ENCODE measurements at places on chromosomes 5 and 9.
A peak's percentile ranks its signal among the peaks of the same experiment; 100 is the strongest.

- DNase-seq = peak; percentile 60
Observed at GRCh38 chr9:114653556-114654159, 3.9 kb downstream of the TEX53 start.

DNA sequence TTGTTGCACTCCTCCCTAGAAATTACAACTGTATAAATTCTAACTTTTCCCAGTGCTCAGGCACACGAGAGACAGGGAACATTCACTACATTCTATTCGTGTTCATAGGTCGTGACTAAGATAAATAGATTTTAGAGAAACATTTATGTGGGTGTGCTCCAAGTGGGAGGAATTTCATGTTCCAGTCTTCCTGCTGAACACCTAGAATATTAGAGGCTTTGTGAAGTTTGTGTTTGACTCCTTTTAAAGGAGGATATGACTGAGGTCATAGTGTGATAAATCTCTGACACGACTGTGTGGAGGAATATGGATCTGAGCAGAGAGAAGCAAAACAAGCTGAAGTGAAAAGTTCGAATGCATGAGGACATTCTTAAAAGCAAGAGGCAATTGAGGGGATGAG lies 355.3 kb downstream of the ZSWIM6 start:
- no peak for DNase-seq

GRCh38 chr9:89837934-89838310 lies 233.1 kb downstream of the GADD45G start:
- DNase-seq = no peak

DNA sequence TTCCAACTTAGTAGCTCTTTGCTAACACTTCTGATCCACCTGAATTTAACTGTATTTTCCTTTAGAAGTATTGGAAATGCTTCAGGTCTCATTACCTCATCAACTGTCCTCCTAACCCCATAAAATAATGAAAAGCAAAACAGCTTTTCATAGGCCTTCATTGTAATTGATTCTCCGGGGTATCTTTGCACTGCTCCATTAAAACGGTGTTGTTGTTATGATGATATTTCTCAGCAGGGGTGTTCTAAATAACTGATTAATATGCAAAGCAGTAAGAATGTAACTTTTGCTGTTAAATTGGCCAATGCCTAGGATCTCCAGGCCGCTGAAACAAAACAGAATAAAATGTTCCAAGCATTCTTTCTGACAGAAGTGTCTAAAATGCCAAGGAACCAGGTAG lies 1983.2 kb downstream of the EFNA5 start:
- no peak for DNase-seq

GRCh38 chr5:151661968-151662732 lies 24.6 kb downstream of the SPARC start:
- no peak for DNase-seq

- no peak for DNase-seq
Observed at GRCh38 chr5:154892369-154892771, 33.9 kb downstream of the CNOT8 start.

DNA sequence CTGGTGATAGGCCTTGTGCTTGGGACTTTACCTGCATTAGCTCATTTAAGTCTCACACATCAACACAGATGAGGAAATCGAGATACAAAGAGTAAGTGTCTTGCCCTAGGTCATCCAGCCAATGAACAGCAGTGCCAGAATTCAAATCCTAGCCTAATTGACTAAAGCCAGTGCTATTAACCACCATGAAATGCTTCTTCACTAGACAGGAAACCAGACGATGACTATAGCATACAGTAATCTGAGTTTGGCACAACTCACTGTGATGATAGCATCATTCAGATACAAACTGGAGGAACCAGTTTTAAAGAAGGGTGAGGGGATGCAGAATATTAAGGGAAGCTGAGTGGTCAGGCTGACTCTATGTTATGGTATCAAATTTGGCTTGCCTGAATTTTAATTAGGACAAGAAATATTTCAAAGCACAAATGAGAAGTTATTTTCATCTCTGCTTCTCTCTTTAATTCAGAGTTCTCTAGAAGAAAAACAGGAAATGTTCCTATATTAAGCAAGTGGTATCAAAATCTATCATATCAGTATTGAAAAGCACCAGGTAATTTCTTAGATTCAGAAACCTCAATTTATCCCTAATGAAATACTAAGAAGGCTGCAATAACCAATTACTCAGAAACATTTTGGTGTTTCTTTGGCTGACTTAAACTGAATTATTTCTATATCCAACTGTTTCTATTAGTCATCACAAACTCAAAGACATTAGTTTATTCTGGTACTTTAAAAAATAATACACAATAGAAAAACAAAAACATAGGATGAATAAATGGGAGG lies 147.0 kb upstream of the RASA1 start:
- peak; percentile 89 for DNase-seq

- peak; percentile 27 for DNase-seq
Observed at GRCh38 chr9:130023144-130023787, 19.7 kb downstream of the FNBP1 start.

DNA sequence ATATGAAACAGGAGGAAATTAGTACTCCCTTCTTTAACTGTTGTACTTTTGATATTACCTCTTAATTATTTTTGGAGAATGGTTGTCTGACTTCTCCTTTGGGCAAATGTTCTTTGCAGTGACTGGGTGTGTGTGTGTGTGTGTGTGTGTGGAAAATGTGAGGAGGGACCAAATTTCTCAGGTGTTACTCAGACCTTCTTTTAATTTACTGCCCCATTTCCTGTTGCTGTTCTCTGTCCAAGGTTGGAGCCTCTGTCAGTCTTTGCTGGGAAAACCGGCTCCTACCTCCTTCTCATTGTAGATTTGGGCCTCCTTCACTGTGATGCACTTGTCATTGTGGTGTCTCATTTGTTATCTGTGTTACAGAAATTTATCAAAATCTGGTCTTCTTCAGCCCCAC lies 68.4 kb downstream of the PBX3 start:
- DNase-seq = no peak

DNA sequence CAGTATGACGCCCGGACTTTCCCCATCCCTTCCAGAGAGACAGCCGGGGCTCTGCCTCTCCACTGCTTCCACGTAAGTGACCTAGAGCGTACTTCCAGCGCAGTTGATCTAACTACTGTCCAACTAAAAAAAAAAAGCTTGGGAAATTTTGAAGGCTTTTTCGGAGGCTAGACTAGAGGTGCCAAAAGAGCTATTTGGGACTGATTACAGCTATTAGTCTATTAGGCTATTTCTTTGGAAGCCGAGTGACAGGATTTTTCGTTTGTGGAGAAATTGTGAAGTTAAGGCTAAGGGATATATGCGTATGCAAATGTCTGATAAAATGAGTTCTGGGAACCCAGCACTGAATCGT lies 1.5 kb downstream of the CCNO start:
- no peak for DNase-seq

DNA sequence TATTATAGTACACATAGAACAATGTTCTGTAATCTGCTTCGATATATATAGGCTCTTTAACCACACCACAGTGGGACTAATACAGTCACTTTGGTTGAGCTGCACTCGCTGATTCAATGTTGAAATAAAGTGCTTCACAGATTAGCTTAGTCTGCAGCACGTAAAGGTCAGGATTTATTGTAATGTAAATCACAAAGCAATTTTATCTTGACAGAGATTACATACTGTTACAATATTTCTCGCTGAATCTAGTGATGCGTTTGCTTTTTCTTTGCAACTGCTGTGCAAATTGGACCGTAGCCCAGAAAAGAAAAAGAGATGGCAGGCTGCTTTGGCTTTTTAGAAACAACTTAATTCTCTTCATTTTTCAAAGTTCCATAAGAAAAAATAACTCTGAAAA lies 52.9 kb downstream of the CETN3 start:
- DNase-seq = peak; percentile 43

DNA sequence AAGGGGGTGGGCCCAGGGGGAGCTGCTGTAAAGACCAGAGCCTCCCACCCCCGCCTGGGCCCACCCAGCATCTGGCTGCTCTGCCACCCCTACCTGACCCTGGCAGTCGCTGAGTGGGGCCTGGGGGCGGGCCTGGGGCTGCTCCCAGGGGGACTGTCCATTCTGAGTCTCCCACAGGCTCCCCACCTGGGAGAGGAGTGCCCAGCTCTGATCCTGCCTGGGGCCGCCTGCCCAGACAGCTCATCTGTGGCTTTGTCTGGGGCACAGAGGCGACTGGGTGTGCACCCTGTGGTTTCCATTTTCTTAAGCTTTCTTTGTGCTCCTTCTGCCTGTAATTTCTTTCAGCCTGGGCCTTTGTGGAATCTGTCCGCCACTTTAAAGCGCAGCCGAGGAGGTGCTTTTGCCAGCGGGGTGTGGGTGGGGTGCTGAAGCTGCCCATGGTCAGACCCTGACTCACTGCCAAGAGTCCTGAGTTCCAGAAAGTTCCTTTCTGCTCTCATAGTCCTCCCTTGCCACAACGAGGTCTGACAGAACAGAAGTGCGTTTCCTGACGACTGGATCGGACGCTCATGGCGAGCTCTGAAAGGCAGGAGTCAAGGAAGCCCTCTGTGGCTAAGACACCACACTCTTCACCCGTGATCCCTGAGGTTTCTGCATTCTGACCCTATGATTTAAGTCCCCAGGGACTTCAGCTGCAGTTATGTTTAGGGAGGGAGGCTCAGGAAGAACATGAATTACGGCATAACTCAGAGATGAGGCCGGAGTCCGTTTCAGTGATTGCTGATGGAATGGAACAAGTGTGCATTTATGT lies 225.0 kb downstream of the FANCC start:
- peak; percentile 78 for DNase-seq

- no peak for DNase-seq
Observed at GRCh38 chr9:117543089-117543488, 128.2 kb upstream of the ASTN2 start.

DNA sequence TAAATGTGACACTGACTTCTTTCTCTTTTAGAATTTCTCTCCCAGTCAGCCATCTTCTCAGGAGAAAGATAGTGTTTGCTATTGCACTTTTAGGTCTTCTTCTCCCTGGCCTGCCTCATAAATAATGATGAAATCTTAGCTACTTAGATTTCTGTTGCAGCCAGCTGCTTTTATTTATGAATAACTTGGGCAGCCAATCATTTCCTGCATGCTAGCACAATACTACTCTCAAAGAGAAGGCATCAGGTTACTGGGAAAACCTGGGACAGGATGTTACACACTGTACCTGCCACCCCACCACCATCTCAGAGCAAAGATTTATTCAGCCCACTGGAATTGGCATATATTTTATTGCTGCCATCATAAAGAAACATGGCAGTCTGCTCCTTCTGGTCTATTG lies 266.6 kb downstream of the PRELID2 start:
- DNase-seq = no peak

- no peak for DNase-seq
Observed at GRCh38 chr5:96297290-96297689, 135.8 kb downstream of the PCSK1 start.

GRCh38 chr5:73176250-73176649 lies 3.3 kb downstream of the TMEM174 start:
- no peak for DNase-seq

DNA sequence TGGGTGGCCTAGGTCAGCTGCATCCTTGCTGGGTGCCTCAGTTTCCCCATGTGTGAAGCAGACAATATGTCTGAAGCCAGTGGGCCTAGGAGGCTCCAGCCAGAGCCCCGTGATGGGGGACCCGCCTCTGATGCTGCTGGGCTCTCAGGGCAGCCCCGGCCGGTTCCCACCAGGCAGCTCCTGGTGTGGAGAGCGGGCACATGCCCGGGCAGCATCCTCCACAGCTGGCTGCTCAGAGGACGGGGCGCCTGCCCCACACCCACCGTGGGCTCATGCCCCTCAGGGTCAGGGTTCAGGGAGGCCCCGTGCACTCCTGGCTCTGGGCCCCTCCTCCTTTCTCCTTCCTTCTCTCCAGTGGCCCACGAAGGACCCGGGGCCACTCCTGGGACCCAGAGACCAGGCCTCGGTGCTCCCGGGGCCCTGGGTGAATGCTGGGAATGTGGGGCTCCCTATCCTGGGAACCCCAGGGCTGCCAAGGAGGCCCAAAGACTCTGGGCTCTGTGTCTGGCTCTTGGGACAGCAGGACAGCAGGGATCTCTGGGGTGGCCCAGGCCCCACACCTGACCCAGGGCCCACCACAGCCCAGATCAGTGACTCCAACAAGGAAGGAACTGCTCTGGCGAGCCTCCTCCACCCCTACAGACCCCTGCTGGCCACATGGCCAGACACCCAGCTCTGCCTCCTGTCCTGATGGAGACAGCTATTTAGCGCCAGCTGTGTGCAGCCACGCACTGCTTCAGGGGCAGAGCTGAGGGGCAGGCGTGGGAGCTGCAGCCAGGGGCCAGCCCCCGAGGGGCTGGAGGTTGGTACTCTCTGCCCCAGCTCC lies 39.5 kb upstream of the EGFL7 start:
- no peak for DNase-seq

- DNase-seq = no peak
Observed at GRCh38 chr9:92592946-92593861, 57.4 kb upstream of the ECM2 start.

DNA sequence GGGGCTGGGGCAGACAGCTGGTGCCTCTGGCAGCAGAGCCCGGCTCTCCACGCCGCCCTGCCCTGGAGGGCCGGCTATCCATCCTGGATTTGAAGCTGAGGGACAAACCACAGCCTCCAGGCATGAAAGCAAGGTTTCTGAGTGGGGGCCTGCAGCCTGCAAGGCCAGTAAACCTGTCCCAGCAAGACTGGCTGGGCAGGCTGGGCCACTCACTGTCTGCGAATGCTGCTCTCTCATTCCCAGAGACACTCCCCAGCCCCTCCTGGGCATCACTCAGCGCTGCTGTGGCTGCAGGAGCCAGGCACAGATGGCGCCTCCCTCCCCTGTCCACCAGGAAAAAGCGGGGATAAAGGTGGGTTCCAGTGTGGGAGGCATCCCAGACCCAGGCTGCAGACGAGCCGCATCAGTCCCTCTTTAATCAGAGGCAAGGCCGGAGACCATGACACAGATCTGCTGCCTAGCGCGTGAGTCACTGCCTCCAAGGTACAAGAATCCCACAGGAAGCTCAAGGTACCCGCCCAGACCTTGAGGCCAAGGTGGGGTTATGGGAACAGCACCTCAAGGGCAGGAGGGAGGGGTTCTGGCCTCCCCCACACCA lies 118.0 kb downstream of the VAV2 start:
- DNase-seq = no peak

- no peak for DNase-seq
Observed at GRCh38 chr9:94153905-94154304, 69.6 kb downstream of the PTPDC1 start.

DNA sequence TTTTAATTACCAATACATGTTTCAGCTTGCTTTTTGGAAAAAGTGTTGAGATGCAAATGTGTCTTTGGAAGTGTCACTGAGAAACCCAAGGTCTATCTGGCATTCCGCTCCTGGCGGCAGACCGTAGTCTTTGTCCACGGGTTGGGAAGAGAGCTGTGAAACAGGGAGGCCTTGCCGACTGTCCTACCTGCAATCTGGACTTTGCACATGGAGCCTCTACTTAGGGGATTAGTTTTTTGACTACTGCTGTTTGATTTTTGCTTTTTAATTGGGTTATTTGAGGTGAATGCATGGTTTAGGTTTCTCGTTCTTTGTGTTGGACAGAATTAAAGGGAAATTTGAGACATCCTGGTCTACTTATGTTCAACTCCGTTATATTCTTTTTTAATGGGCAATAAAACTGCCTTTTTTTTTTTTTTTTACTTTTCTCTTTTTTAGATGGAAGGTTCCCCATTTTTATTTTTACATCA lies 25.7 kb downstream of the TRIO start:
- DNase-seq = no peak

- no peak for DNase-seq
Observed at GRCh38 chr9:124513376-124513994, 6.3 kb upstream of the NR5A1 start.

- DNase-seq = no peak
Observed at GRCh38 chr9:14498824-14499223, 184.9 kb upstream of the NFIB start.
